ENCODE measurements at places on chromosomes 11 and 22.

- DNase-seq, result no peak
These were observed 89.6 kb upstream of the ARHGAP32 start for GRCh38 chr11:129281471-129282415.

DNA sequence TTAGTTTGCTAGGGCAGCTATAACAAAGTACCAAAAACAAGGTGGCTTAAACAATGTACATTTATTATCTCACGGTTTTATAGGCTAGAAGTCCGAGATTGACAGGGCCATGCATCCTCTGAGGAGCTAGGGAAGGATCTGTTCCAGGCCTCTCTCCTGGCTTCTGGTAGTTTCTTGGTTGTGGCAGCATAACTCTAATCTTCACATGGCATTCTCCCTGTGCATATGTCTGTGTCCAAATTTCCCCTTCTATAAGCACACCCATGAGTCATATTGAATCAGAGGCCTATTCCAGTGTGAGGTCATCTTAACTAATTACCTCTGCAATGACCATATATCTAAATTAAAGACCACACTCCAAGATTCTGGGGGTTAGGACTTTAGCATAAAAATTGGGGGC lies 31.3 kb upstream of the MMP13 start:
- peak; percentile 68 for DNase-seq

- peak; percentile 71 for DNase-seq
These were observed at the start of gene BRD1 for GRCh38 chr22:49827853-49828598. TSS of gene BRD1 (minus strand) at chr22:49827873. CDS start at chr22:49824317, 3,556 bp downstream.

DNA sequence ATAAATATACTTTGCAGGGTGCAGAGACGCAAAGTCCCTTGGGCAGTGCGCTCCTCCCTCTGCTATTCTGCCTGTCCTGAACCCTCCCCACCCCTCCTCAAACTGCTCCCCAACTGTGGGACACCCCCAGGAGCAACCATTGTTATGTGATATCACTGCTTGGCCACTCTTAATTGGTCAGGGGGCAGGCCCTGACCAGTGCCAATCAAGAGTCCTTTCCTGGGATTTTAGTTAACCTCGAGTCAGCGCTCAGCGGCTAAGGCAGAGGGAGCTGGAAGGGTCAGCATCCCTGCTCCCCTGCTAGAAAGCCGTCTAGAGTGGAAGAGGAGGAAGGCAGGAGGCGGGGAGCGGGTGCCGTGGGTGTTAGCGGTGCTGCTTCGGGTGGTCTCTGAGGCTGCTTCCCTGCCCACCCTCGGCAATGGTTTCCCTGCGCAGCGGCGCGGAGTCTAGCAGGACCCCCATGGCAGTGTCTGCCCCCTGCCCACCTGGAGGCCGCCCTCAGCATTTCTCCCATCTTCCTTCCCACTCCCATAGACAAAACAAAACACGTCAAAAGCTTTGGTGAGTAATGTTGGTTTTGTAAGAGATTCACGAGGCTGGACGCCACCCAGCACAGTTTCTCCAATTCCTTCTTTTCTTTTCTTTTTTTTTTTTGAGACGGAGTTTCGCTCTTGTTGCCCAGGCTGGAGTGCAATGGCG lies 38.4 kb upstream of the A4GALT start:
- DNase-seq, result peak; percentile 67

GRCh38 chr22:24810043-24810749 lies 4.2 kb downstream of the SGSM1 start:
- DNase-seq, result no peak

GRCh38 chr11:125072218-125072960 lies 9.3 kb downstream of the SLC37A2 start:
- no peak for DNase-seq

DNA sequence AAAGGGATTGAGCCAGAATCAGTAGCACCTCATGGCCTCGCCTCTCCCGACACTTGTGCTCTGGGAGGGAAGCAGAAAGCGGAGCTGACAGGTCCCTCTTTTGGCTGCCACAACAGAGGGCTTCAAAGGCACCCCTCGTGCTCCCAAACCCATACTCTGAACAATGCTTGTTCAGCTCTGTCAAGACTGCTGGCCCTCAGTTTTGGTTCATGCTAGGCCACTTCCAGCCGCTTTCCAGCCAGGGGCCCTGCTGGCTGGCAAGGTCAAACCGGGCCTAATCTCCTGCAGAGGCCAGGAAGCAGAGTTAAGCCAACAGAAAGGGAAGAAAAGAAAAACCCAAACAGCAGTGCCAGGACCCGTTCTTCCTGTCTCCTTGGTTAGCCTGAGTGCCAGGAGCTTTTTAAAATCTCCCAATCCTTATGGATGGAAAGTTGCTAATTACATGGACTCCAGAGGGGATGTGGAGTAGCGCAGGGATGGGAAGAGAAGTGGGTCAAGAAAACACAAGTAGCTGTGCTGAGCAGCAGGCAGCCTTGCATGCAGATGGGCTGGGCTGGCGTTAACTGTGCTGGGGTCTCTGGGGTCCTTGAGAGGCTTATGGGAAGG lies 150.6 kb downstream of the GRIK4 start:
- DNase-seq, result no peak

DNA sequence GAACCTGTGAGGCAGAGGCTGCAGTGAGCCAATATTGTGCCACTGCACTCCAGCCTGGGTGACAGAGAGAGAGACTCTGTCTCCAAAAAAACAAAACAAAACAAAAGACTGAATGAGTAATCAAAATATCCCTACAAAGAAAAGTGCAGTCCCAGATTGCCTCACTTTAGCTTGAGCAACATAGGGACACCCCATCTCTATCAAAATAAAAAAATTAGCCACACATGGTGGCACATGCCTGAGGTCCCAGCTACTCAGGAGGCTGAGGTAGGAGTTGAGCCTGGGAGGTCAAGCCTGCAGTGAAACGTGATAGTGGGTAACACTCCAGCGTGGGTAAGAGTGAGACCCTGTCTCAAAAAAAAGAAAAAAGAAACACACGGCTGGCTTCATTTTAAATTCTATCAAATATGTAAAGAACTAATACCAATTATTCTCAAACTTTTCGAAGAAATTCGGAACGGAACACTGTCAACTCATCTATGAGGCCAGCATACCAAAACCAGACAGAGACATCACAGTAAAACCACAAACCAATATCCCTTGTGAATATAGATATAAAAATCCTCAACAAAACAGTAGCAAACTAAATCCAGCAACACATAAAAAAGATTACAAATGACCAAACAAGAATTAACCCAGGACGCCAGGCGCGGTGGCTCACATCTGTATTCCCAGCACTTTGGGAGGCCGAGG lies 12.9 kb downstream of the CHEK2 start:
- DNase-seq, result peak; percentile 59

GRCh38 chr11:116697639-116698038 lies 75.1 kb downstream of the BUD13 start:
- no peak for DNase-seq
